Activated T-cell treated with anti-CD3 and anti-CD28 coated beads for 24 hours (primary cell): ENCODE measurements at places on chromosomes 3 and 15.

DNA sequence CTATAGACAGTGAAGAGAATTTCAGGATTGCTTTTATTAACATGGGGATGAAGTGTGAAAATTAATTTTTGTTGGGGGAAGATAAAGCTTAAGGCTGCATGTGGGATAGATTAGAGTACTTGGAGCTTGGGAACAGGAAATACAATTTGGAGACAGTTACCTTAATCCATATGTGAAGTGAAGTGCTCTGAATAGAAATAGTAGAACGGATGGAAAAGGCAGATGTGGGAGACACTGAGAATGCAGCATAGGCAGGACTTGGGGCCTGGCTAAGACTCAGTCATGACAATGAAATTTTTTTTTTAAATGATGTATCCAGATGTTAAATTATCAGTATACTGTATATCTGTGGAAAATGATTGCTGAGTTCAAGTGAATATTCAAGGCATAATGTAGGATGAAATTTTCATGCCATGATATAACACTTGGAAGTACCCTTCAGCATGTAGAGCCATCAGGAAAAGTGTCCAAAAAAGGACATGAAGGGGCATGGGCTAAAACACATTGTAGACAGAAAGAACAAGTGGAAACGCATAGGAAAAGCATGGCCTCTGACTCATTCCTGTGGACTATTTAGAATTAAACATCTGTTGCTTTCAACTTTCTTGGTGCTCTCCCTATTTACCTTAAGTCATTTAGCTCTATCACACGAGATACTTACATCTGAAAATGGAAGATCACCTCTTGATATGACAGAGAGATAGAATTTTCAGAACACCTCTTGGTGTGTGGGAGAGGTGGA, 134.8 kb downstream of the RBMS3 start:
- DNase-seq, result no peak

- DNase-seq, result no peak
Measured at GRCh38 chr3:141552440-141552991, 65.7 kb downstream of the RASA2 start.

GRCh38 chr15:92409006-92409405, 15.3 kb downstream of the ST8SIA2 start:
- DNase-seq, result no peak

- no peak for DNase-seq
Measured at GRCh38 chr3:72702390-72702789, 145.9 kb downstream of the SHQ1 start.

- DNase-seq, result no peak
Measured at GRCh38 chr15:33848011-33848410, 120.3 kb upstream of the CHRM5 start.
